ENCODE measurements at places on chromosomes 7 and 10. TPM values are rescaled to one million over a fixed set of nuclear protein-coding genes. Genes with fewer than 3 reads are reported as not detected.

The CTBP2 gene
- 69.8 TPM for total RNA-seq

The SPDYE3 gene
- not detected for total RNA-seq

The SMO gene
- 15.5 TPM for total RNA-seq

The MALRD1 gene
- total RNA-seq = not detected

The HERC4 gene
- 28.6 TPM for total RNA-seq

The KCNIP2 gene
- not detected for total RNA-seq

The EGR2 gene
- total RNA-seq = 1.1 TPM

The SPRN gene
- not detected for total RNA-seq

The CREB5 gene
- 8.0 TPM for total RNA-seq

The SLC26A3 gene
- not detected for total RNA-seq

- no peak for DNase-seq
Measured at GRCh38 chr7:82549616-82550285, 106.2 kb upstream of the CACNA2D1 start.

DNA sequence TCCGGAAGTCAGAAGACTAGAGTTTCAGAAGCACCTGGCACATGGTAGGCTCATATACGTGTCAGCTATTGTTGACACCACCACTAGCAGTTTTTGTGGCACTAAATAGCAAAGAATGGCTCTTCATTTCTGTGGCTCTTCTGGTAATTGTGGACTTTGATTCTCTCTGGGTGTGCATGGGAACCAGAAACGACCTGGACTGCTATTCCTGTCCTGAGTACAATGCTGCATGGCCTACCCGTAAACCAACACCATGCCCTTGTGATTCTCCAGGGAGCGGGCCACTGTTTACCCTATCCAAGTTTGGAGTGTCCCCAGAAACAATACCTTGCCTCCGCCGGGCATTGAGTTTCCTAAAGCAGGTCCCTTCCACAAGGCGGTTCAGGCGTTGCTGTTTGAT is 162.9 kb upstream of the AOAH start:
- no peak for DNase-seq

DNA sequence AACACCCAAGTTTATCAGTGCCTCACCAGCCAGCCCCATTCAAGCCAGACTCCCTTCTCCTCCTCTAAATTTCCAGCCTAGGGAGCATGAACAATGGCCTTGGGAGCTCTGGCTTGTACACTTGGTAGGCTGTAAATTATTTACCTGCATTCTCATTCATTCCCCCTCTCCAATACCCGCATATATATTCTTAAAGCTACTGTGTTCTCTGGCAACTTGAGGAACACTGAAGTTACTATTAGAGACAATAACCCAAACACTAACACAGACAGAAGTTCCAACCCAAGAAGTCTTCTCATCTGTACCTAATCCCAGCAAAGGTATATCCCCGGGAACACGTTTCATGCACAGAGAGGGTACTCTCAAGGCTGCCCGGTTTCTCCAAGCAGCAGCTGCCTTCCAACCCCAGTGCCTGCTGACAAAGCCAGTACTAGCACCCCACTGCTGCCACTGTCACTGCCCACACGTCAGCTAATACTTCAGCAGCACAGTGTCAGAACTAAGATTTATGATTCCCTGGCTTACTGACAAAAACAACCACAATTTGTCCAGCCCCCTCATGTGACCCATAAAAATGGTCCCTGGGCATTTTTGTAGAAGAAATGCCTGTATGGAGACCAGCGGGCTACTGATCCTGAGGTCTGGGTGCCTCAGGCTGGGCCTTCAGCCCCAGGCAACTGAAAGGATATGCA is 3.1 kb downstream of the WDR91 start:
- no peak for DNase-seq

DNA sequence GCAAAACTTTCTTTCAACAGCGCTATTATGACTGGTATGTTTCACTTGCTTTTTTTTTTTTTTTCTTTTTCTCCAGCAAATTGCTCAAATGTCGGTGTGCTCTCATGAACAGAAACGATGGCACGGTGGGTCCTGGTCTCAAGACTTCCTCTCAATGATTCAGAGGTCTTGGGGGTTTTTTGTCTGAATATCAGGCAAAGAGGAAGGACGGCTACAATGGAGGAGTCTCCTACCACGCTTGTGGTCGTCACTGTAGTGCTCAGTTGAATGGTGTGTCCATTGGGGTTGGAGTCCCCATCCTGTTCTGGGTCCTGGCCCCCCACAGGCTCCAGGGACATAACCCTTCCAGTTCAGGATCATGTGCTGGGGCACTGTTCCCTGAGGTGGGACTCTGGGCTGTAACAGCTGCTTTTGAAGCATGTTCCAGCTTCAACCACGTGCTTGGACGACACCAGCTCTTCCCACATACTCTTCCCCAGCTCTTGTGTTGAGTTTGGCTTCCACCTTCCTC is 266.7 kb upstream of the KLF6 start:
- DNase-seq = no peak

GRCh38 chr10:76976142-76976541 is 661.5 kb downstream of the KCNMA1 start:
- DNase-seq = no peak

- DNase-seq = no peak
Measured at GRCh38 chr7:139708541-139708940, 69.3 kb downstream of the HIPK2 start.

DNA sequence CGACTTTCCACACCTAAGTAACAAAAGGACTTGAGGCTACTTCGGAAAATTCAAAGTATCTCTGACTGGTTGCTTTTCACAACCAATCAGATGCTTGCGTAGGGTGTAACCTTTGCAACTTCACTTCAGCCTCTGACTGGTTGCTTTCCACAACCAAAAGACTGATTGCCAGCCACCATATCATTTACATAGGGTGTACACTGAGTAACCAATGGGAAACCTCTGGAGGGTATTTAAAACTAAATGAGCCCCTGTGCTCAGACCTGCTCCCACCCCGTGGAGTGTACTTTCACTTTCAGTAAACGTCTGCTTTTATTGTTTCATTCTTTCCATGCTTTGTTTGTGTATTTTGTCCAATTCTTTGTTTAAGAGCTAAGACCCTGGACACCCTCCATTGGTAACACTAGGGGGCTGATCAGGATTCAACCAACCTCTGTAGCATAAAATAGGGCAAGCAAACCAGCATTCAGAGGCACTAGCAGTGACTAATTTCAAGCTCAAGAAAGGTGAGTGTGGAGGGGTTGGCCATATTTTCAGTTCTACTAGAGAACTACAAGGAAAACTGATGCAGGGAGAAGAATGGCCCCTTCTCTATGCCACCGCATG is 390.8 kb downstream of the POM121L12 start:
- peak; percentile 19 for DNase-seq

GRCh38 chr7:115368998-115369397 is 447.1 kb downstream of the MDFIC start:
- DNase-seq = peak; percentile 6

DNA sequence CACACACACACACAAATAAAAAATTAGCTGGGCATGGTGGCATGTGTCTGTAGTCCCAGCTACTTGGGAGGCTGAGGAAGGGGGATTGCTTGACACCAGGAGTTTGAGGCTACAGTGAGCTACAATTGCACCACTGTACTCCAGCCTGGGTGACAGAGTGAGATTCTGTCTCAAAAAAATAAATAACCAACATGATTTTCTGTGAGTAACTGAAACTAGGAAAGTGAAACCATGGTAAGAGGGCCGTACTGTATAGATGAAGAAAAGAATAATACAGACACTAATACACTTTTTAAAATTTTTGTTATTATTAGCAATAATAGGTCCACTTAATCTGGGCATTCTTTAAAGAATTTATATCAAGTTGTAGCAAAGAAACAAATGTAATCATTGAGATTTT is 170.9 kb downstream of the HGF start:
- DNase-seq = no peak

GRCh38 chr10:124626759-124627380 is 117.3 kb downstream of the FAM53B start:
- DNase-seq = no peak

GRCh38 chr10:77641788-77642397 is 4.3 kb upstream of the KCNMA1 start:
- peak; percentile 61 for DNase-seq

DNA sequence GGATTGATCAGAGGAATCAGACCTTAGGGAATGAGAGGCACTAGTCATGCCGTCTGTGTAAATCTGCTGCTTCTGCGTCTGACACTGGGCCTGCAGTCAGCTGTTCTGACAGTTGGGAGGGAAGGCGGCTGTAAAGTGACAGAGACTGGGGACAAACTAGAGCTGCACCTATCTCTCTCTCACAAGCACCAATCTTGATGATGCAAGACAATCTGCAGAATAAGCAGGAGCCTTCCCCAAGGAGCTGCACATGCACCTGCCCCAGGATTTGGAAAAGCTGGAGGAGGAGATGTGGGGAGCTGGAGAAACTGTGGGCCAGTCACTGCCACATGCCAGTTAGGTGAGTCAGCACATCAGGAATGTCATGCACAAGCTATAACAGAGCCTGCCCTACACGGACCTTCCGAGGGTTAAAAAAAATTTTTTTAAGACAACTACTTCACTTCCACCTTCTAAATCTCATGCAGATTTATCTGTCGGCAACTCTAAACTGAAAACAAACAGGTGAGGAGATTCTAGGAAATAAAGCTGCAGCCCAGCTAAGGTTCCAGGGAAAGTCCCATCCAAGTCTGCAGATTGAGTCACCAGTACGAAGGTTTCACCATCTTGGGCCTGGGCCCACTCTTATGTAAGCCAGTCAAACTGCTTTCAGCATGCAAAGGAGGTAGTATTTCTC is 39.2 kb downstream of the ENO4 start:
- DNase-seq = peak; percentile 78

DNA sequence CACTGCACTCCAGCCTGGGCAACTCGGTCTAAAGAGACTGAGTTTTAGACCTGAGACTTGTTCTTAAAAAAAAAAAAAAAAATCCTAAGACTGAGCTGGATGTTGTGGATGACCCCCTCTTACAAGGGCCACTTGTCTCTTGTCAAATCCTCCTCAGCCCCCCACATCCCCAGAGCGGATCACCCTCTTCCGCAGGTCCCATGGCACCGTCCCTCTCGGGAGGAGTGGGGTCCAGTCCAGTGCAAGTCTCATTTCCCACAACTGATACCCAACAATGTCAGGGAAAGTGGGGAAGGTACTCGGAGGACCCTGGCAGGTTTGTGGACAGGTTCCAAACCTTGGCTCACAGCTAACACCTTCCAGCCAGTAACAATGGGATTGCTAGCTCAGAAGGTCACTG is 100.3 kb downstream of the ELFN1 start:
- DNase-seq = no peak

GRCh38 chr10:60428387-60428737 is 38.7 kb upstream of the ANK3 start:
- DNase-seq = no peak

GRCh38 chr7:37342688-37343471 is 105.8 kb downstream of the ELMO1 start:
- DNase-seq = peak; percentile 75

GRCh38 chr7:17444673-17445072 is 146.2 kb downstream of the AHR start:
- peak; percentile 35 for DNase-seq

DNA sequence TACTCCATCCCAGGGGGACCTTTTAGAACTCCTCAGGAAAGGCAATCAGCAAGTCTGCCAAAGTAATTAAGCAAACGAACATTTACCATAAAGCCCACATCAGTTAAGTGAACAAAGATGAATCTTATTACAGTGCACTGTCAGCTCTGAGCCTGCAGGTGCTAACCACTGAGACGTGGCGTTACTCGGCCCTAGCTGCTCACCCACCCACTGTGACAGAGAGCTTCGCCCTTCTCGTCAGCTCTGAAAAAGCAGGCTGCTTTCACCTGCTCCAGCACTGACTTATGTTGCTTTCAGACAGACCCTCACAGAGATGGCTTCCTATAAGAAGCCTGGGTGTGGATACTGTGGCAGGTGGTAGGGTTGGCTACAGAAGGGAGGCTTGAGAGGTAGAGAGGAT is 57.7 kb upstream of the KCNIP2 start:
- DNase-seq = no peak

DNA sequence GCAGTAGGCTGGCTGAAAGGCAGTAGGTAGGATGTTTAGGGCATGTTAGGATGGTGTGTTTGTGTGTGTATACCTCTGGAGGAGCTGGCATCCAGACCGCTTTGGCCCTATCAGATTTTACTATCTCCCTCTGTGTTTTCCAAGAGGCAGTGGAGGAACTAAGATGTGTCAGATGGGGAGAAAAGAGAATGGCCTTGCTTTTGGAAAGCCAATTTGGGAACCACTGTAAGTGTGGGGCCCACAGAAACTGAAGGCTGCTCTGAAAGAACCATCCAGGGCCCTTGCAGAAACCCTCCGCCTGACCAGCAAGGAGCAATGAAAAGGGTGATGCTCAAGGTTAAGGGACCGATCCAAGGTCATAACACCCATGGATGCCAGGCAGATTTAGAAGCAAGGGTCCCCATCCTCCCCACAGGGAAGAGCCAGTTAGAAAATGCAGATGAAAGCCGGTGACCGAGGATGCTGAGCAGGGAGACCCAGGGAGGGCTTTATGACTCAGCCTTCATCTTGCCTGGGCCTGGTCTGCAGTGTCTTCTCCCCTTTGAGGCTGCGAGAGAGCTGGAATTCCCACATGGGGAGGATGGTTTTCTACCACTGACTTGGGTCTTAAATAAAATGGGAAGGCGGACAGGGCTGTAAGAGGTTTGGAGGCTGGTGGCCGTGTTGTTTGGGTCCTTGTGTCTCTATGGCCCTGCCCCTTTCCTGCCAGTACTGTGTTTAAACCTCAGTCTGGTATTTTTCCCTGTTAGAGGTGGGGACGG is 275.8 kb downstream of the LRMDA start:
- no peak for DNase-seq

DNA sequence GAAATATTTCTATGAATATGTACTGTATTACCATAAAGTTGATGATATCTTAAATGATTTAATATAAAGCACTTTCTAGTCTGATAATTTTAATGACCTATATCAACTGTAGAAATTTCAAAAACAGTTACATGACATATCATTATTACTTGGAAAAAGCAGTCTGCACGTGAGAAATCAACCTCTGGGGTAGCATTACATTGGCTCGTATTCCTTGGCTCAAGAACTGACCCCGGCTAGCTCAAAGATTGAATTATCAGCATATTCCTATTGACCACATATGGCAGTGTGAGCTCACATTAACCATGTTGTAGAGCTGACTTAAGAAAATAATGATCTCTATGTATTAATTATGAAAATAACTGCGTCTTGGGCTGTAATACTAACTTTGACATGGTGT is 139.3 kb downstream of the PTN start:
- DNase-seq = no peak

GRCh38 chr7:24866004-24866615 is 108.8 kb upstream of the GSDME start:
- DNase-seq = no peak

DNA sequence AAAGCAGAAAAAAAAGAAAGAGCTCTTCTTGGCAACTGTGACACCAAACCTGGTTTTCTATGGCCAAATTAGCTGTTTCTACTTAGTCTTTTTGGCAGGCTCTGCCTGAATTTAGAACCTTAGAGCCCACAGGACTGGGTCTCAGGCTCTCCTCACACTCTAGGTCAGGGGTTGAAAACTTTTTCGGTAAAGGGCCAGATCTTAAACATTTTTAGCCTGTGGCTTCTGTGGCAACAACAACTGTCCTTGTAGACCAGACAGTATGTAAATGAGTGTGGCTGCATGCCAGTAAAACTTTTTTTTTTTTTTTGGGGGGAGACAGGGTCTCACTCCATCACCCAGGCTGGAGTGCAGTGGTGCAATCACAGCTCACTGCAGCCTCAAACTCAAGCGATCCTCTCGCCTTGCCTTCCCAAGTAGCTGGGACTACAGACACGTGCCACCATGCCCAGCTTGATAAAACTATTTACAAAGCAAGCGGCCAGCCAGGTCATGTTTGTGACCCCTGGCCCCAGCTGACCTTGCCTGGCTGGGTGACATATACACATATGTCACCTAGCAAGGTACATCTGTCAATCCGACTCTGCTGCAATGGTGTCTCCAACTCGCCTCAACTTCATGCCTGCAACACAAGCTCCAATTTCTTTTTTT is 17.4 kb downstream of the KPNA7 start:
- no peak for DNase-seq

Data from H4 (cell line).